ENCODE measurements at places on chromosomes 12 and 14. TPM values are rescaled to one million over a fixed set of nuclear protein-coding genes. Genes with fewer than 3 reads are reported as not detected.

The ZFYVE26 gene
- total RNA-seq = 20.5 TPM

The DNAH10 gene
- 0.17 TPM for total RNA-seq

The PHC1 gene
- total RNA-seq = 47.2 TPM

The TOMM20L gene
- 0.56 TPM for total RNA-seq

The PLXNC1 gene
- total RNA-seq = 5.3 TPM

The PGF gene
- 0.11 TPM for total RNA-seq

The PAN2 gene
- total RNA-seq = 104 TPM

The PTPRR gene
- not detected for total RNA-seq

The OTOGL gene
- total RNA-seq = not detected

The CCDC197 gene
- total RNA-seq = not detected

The CD9 gene
- total RNA-seq = 0.66 TPM

The PTPN6 gene
- total RNA-seq = 83.5 TPM

The GPRC5A gene
- 0.14 TPM for total RNA-seq

The AMN gene
- total RNA-seq = 2.6 TPM

The LAG3 gene
- 1.4 TPM for total RNA-seq

The CDH24 gene
- 3.3 TPM for total RNA-seq

The PKP2 gene
- total RNA-seq = 0.31 TPM

The FGF23 gene
- not detected for total RNA-seq

The ZC2HC1C gene
- total RNA-seq = 0.22 TPM

The SMIM41 gene
- total RNA-seq = not detected

The PRPF40B gene
- 4.7 TPM for total RNA-seq

The RPS29 gene
- total RNA-seq = 3,356 TPM

The C3AR1 gene
- 1.4 TPM for total RNA-seq

The YY1 gene
- total RNA-seq = 70.4 TPM

The GNG2 gene
- total RNA-seq = 138 TPM

The NANOG gene
- total RNA-seq = not detected

The STRAP gene
- total RNA-seq = 138 TPM

The ACVRL1 gene
- total RNA-seq = not detected

The ZDHHC22 gene
- not detected for total RNA-seq

The DDN gene
- 0.30 TPM for total RNA-seq

The KRT7 gene
- not detected for total RNA-seq

The P3H3 gene
- total RNA-seq = 4.1 TPM

The GNB3 gene
- total RNA-seq = 0.75 TPM

The ADAM20 gene
- 0.14 TPM for total RNA-seq

The TAS2R50 gene
- total RNA-seq = 0.36 TPM

The PLEK2 gene
- 1.4 TPM for total RNA-seq

The CEBPE gene
- total RNA-seq = not detected

The TGM1 gene
- total RNA-seq = 3.9 TPM

The PRB2 gene
- not detected for total RNA-seq

The MYH6 gene
- not detected for total RNA-seq

The BICDL1 gene
- total RNA-seq = 146 TPM

The PRPH gene
- total RNA-seq = 0.56 TPM

The STON2 gene
- total RNA-seq = not detected

The ZCCHC8 gene
- total RNA-seq = 49.4 TPM

The HOTAIR gene
- not detected for total RNA-seq

Measured in CD4-positive, alpha-beta T cell (primary cell).